ENCODE measurements at places on chromosomes 7 and 10. TPM values are rescaled to one million over a fixed set of nuclear protein-coding genes. Genes with fewer than 3 reads are reported as not detected.

The HIP1 gene
- 66.6 TPM for total RNA-seq

The MSS51 gene
- 4.2 TPM for total RNA-seq

The ASZ1 gene
- not detected for total RNA-seq

The HKDC1 gene
- total RNA-seq = 4.1 TPM

The CPA5 gene
- not detected for total RNA-seq

The PLXNA4 gene
- total RNA-seq = 0.38 TPM

The DNAJC1 gene
- 28.5 TPM for total RNA-seq

DNA sequence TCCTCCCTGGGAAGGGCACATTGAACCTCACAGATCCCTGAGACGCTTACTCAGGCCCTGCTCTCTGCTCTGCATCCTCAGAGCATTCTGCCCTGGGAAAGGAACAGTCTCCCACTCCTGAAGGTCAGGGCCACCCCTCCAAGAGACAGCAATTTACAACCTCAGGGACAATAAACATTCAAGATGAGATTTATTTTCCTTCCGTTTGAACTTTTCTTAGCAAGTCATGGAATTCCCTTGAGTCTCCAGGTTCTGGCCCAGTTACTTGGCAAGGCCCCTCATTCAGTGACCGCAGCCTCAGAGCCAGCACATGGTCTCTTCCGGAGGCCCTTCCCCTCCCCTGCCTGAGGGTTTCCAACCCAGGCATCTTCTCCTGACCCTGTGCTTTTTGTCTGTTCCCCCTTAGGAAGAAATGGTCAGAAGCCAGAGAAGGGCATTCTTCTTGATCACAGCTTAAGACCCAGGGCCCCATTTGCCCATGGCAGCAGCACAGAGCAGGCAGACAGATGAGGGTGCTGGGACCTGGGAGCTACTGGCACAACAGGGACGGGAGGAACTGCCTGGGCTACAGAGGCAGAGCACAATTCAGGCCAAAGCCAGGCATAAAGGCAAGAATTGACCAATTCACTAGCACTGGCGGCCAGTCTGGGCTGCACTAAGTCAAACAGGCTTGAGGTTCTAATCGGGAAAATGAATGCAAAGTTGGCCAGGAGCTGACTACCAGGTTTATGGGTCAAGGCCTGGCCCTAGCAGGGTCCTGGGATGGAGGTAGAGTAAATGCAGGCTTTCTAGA, 56.7 kb downstream of the VSTM4 start:
- no peak for DNase-seq

- no peak for DNase-seq
Observed at GRCh38 chr7:28581351-28581750, 169.0 kb downstream of the CREB5 start.

DNA sequence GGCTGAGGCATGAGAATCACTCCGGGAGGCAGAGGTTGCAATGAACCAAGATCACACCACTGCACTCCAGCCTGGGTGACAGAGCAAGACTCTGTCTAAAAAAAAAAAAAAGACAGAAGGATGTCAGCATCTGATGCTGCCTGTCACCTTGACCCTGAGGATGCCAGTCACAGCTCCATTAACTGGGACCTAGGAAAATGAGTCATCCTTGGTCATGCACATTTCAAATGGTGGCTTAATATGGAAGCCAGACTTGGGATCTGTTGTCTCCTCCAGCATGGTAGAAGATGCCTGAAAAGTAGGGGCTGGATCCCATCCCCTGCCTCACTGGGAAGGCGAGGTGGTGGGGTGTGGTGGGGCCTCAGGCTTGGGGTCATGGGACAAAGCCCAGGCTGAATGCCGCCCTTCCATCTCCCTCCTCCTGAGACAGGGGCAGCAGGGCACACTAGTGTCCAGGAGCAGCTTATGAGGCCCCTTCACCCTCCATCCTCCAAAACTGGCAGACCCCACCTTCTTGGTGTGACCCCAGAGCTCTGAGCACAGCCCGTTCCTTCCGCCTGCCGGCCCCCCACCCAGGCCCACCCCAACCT, 1.3 kb downstream of the NOS3 start:
- DNase-seq = no peak

DNA sequence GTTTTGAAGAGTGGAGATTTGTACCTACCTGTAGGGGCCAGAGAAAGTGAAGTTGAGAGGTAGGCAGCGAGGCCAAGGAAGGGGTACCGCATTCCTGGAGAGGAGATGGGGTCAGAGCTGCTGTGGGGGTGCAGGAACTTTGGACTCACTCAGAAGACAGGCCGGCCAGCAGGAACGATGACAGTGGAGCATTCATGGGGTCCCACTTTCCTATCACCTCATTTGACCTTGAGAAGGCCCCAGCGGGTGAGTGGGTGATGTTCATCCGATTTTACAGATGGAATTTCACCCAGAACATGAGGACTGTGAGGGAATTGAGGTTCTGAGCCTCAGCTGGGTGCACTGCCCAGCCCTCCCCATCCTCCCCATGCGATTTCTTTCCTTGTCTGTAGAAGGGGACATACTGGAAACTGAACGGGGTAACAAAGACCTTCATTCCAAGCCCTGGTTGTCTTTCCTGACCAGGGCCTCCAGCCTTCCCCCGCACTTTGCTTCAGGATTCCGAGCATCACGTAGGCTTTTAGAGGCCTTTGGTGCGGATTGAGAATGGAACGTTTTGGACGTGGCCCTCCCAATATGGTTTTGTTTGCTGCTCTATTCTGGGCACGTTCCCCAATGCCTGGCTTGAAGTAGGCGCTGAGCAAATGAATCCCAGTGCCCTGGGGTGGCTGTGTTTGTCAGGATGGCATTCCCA, 87.3 kb downstream of the ADCY1 start:
- DNase-seq = no peak

DNA sequence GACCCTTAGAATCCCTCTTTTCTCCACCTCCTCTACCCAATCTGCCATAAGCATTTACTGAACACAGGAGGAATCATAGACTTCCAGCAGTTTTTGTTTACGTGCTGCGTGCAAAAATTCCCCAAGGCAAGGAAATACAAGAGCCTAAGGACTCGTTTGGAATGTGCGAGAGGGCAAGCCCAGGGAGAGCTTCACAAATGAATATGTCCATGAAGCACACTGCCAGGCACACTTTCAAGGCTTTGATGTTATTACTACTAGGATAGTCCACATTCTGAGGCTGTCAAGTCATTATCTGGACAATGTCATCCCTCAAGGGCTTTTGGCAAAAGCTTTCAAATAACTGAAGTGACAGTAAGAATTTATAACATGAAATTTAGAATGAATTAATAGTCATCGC, 214.7 kb upstream of the TBX20 start:
- DNase-seq = no peak

- DNase-seq = no peak
Observed at GRCh38 chr7:154469652-154470051, 417.5 kb downstream of the DPP6 start.

DNA sequence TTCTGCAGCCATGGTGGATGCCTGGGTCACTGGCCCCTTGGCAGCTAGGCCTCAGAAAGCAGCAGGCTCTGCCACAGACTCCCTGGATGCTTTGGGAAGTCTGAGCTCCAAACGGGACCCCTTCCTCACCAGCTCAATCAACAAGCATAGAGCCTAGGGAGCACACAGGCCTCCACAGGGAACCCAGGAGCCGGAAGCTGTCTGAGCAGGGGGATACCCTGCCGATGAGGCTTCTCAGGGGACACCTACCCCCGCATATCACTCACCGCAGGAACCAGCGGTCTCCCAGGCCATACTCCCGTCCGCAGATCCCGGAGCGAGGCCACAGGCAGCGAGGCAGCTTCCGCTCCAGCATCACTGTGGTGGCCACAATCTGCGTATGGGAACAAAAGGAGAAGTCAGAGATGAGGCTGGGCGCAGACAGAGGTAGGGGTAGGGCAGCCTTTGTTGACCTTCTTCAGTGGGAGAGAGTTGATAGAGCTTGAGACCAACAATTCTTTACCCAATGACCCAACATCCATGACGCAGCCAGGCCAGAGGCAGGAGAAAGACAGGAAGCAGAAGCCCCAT, 13.4 kb downstream of the TRPV6 start:
- DNase-seq = no peak

GRCh38 chr7:31664890-31665289, 22.1 kb upstream of the PPP1R17 start:
- DNase-seq = no peak

- DNase-seq = no peak
Observed at GRCh38 chr10:120588311-120588710, 131.3 kb downstream of the PLPP4 start.

DNA sequence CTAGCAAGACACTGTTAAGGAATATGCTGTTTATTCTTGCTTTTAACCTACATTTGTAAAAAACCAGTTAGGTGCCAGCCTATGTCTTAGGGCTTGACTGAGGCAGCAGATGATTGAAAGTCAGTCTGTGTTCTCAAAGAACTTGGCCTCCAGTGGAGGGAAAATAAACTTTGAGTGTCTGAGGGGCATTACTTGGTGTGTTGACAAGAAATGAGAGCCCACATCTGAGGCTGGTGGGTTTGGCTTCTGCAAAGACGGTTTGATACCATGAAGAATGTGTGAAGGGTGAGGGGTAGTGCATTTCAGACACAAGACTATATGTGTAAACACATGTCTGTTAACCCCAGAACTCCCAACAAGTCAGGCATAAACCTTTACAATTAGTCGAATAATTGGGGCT, 28.5 kb downstream of the CCSER2 start:
- DNase-seq = no peak

DNA sequence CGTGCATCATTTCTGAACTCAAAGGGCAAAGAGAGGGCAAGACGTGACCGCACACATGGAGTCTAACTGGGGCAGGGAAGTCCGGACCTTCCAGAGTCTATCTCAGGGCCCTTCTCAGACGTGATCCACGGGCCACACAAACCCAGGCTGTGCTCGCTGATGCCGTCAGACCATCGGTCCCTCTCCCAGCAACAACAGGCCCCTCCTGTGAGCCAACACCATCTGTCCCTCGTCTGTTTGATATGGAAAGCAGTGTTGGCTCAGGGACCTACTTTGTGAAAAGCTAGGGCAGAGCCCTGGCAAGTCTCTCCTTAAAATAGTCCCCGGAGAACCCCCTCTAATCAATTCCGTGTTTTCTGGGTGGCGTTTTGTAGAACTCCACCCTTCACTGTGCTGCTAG, 208.8 kb downstream of the TCERG1L start:
- DNase-seq = no peak

DNA sequence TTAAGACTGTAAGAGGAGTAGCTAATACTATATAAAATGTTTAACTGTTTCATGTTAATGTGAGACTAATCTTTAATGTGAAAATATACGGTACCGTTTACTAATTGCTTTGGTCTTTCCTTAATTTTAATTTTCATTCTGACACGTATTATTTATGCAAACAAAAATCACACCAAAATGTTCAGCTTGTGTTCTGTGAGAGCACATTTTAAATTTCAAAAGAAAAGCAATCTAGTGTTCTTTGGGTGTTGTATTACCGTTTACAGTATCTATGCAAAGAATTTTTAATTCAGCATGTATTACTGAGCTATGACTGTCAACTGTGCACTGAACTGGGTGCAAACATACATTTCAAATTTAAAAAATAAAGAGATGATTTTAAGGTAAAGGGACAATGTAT, 2.2 kb downstream of the WNT16 start:
- no peak for DNase-seq

- DNase-seq = no peak
Observed at GRCh38 chr7:94492601-94493000, 17.0 kb upstream of the CASD1 start.

- no peak for DNase-seq
Observed at GRCh38 chr10:103397191-103397825, 882 bp downstream of the PDCD11 start.

DNA sequence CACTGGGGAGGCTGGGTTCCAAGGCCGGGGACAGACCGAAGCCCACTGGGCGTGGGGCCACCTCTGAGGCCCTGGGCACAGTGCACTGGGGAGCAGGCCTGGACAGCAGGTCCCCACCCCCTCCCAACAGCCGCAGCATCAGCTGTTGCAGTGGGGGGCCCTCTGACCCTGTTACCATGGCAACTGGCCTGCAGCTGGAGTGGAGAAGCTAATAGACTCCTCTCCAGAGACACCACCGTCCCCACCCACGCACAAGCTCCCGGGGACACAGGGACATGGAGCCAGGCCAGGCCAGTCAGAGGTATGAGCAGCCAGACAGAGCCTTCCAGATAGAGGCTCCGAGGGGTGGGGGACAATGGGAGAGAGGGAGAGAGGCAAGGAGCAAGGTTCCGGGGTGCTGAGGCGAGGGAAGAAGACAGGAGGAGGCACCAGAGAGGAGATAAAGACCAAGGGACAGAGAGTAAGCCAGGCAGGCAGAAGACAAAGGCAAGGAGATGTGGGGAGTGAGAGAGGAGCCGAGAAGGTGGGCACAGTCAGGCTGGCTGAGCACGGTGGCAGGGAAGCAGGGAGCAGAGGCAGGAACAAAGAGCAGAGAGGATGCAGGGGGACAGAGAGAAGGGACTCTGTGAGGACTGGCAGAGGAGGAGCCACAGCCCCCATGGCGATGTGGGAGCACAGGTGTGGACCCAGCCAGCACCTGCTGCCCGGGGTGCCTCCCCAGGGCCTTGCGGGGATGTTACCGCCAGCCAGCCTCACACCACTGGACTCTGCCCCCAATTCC, 6.7 kb downstream of the KCNH2 start:
- DNase-seq = no peak

DNA sequence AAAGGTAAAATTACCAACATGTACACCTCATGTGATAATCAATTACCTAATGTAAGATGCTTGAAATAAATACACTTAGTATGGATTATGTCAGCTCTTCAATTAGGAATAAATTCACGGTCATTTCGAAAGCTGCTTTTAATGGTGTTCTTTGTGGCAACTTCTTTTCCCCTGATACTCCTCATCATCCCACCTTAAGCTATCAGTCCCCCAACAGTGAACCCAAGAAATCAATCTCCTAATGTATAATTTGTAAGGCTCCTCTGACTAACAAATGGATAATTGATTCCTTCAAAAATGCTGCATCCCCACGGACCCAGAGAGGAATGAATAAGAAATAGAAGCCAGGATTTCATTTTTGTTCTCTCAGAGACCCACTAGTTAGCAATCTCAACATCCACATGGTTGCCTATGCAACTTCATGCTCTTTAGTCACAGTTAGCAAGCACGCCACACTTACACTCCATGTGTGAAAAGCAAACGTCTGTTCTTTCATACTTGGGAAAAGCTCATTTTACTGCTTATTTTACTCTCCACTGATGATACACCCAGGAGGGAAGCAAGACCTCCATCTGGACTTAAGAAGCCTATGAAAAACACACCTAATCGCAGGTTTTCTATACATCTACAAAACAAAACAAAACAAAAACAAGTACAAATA, 70.1 kb downstream of the VPS41 start:
- no peak for DNase-seq

DNA sequence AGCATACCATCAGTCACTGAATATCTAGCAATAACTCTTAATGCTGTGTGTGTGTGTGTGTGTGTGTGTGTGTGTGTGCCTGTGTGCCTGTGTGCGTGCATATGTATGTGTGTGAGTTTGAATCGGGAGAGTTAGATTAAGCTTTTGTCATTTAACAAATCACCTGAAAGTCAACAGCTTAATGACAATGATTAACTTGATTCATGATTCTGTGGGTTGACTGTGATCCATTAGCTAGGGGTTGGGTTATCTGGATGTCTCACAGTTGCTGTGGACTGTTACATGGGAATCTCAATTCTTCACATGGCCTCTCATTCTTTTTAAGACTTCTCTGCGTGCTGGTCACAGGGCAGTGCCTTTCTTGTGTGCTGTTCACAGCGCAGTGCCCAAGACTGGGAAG, 639.0 kb upstream of the SORCS1 start:
- no peak for DNase-seq

- no peak for DNase-seq
Observed at GRCh38 chr7:129714514-129715063, 103.1 kb downstream of the NRF1 start.

Data from progenitor cell of endocrine pancreas (in vitro differentiated cells).